D721Med (cell line): ENCODE measurements at places on chromosomes 6 and 20.

GRCh38 chr6:158047563-158048323 lies 66.1 kb downstream of the SYNJ2 start:
- no peak for DNase-seq

DNA sequence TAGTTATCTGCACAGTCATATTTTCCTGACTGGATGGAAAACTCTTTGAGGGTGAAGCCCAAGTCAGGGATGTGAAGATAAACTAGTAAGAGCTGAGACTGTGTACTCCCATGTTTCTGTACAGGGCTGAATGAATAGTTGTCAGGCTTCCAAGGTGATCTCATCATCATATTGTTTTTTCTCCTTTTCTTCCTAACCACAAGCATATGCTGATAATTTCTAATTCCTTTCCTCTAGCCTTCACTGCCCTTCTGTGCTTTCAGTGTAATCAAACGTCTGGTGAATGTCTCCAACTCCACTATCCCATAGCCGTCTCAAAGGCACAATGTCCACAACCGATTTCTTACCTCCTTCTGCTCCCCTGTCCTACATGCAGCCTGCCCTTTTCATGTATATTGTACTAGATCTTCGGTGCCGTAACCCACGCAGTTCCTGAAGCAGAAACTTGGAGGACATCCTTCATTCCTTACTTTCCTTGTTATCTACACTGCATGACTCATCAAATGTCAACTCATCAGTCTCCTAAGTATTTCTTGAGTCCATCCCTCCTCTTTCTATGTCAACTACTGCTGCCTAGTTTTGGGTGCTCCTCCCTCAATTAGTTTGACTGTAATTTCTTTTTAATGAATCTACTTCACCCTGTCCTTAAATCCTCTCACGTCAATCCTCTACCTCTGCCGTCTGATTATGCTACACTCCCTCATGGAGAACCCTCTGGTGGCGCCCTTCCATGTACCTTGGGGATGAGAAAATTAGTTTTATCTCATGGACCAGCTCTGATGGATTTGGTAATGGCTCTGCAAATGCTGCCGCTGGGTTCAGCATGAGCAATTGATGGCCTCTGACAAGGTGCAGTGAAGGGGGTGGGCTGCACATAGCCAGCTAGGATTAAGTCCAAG lies 21.9 kb downstream of the NCOA7 start:
- no peak for DNase-seq

- DNase-seq, result no peak
Observed at GRCh38 chr6:160386869-160387530, 38.8 kb downstream of the SLC22A3 start.

DNA sequence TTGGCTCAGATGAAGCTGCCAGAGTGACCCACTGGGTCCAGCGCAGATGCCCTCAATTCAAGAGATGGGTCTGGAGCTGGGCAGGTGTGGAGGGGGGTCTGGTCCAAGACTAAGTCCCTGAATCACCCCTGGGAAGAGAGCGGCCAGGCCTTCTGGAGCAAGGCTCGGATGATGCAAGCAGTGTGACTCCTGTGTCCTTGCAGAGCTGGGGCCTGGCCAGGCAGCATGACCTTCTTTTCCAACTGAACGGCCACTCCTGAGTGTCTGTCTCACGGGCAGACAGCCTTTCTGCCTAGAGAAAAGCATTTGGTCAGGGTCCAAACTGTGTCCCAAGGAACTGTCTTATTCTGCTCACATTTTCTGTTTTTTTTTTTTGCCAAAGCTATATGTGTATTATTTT lies 42.6 kb upstream of the FNDC1 start:
- no peak for DNase-seq

DNA sequence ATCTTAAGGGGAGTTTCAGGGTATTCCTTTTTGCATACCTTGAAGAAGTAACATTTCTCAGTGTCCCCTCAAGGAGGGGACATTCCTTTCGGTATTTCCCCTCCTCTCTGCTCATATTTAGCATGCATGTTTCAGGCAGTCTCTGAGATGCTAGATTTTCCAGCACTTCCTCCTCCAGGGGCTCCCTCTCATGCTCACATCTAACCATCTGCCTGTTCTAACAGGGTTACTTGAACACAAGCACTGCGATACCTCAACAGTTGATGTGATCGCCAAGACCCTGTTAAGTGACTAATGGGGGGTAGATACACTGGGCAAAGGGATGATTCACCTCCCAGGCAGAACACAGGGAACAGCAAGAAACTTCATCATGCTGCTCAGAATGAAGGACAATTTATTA lies 12.9 kb upstream of the MCM3 start:
- DNase-seq, result no peak

GRCh38 chr6:142842418-142843261 lies 102.3 kb downstream of the HIVEP2 start:
- no peak for DNase-seq
